NCI-H187 (cell line): ENCODE measurements at places on chromosomes 1 and 21.

DNA sequence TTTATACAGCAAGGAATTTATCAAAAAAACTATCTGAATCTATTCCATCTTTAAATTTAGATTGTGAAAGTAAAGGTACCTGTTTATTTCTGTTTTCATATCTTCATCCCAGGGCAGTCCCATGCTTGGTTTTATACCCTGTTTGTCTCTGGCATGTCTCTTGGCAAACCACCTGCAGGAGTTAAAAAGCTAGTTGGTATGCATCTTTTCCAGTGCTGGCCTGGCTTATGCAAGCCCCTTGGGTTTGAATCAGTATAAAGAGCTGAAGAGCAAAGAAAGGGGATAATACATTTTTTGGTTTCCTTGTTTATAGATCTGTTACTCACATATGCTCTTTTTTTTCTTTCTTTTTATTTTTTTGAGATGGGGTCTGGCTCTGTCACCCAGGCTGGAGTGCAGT lies 37.8 kb downstream of the LRRC8C start:
- no peak for DNase-seq

- DNase-seq, result no peak
These were observed 33.6 kb downstream of the ACOT11 start for GRCh38 chr1:54581621-54582035.

DNA sequence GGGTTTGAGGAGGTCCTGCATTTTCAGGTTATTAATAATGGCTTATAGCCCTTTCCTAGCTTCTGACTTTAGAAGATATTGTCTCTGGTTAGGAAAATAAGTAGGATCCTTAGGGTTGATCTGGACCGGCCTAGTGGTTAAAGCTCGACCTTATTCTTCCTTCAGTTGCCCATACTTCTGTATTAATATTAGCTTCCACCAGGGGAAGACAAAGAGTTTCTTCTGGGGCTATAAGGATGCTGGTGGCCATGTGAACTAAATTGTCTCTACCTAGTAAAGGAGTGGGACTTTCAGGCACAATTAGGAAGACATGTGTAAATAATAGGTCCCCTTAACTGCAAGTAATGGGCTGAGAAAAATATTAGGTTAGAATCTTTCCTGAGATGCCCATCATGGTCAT lies 20.6 kb upstream of the FCGR2A start:
- no peak for DNase-seq

GRCh38 chr1:4773226-4773625 lies 118.8 kb downstream of the AJAP1 start:
- no peak for DNase-seq

DNA sequence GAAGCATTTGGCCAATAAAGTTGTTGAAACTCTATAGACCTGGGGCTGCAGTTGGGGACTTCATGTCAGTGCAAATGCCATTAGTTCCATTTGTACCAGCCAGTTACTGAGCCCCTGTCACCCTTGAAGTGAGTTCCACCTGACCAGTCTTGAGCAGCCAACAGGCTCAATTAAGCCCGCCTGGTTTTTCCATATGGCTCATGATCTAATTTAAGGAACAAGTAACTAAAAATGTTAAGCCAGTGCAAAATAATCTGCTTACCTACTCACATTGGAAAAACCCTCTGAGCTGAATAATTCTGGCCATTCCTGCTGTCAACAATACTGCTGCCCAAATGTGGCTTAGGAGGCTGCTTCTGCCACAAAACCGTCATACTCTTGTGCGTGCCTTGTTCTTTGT lies 21.6 kb downstream of the NSUN4 start:
- no peak for DNase-seq

GRCh38 chr1:178485541-178485981 lies 11.2 kb downstream of the CLEC20A start:
- no peak for DNase-seq

- peak; percentile 41 for DNase-seq
These were observed 2.3 kb upstream of the KCNC4 start for GRCh38 chr1:110207831-110208230.

DNA sequence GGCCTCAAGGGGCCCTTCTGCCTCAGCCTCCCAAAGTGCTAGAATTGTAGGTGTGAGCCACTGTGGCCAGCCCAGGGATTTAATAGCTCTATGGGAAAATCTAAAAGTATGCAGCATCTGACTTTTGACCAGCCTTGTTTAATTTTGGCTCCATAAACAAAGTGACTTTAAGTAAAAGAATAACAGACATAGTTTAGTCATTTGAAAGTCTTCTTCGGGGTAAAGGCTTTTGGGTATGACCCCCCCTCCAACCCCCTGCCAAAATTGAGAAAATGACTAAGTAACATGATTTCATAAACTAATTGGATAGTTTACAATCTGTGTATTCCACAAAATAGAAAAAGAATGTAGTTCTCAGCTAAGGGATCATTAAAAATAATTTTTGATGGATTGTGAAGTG lies 17.0 kb downstream of the GPBP1L1 start:
- DNase-seq, result no peak
